Dorsolateral prefrontal cortex (tissue), 122 donors: ENCODE measurements at places on chromosomes 2 and 18.

GRCh38 chr18:52087140-52087539, 252.9 kb upstream of the DCC start:
- no peak for DNase-seq

DNA sequence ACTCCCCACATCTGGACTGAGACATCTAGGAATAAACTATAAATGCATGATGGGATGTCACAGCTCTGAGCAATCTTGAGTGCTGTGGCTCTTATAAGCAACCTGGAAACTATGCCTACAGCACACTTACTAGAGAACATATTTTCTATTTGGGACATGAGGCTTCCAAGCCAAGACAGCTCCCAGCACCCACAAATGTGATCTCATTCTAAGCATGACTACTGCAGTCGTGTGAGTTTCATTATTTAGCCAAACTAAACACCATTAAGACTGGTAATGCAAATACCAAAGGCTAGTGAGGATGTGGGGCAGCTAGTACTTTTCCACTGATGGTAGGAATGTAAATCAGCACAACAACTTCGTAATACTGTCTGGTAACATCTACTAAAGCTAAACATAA, 72.5 kb downstream of the RTTN start:
- DNase-seq: no peak

DNA sequence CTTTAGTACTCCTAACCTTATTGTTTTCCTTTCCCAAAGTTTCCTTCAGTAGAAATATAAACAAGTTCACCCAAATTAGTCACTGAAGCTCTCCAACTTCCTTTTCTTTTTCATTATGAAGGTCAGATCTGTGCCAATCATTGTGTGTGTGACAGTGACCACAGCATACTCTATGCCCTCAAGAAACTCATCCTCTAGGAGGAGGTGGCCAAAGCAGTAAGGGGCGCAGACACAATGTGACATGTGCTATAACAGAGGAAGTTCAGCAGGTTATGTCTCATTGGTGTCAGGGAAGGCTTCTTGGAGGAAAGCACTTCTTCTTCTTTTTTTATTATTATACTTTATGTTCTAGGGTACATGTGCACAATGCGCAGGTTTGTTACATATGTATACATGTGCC, 60.0 kb upstream of the PSME4 start:
- DNase-seq: no peak

- DNase-seq: no peak
These were observed 97.8 kb upstream of the CELF4 start for GRCh38 chr18:37663446-37663845.

DNA sequence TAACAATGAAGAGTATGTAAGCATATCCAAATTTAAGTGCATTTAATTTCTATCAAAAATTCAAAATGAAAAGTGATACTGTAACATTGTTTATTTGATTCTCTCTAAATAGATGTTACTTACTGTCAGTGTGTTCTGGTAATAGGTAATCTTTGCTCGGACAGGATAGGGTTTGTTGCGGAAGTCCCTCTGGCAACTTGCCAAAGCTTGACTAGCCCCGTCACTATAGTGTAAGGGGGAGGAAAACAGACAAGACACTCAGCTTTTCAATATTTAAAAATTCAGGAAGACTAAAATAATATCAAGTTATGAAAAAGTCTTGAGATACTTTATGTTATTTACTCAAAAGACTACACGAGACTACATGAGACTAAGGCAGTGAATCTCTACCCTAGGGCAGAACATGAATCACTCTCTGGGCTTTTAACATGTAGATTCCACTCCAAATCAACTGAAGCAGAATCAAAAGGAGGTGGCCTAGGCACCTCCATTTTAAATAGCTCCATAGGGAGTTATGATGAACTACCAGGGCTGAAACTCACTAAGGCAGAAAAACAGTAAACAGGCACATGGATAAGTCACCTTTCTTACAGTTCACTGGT, 5.9 kb downstream of the LMAN1 start:
- DNase-seq: no peak

DNA sequence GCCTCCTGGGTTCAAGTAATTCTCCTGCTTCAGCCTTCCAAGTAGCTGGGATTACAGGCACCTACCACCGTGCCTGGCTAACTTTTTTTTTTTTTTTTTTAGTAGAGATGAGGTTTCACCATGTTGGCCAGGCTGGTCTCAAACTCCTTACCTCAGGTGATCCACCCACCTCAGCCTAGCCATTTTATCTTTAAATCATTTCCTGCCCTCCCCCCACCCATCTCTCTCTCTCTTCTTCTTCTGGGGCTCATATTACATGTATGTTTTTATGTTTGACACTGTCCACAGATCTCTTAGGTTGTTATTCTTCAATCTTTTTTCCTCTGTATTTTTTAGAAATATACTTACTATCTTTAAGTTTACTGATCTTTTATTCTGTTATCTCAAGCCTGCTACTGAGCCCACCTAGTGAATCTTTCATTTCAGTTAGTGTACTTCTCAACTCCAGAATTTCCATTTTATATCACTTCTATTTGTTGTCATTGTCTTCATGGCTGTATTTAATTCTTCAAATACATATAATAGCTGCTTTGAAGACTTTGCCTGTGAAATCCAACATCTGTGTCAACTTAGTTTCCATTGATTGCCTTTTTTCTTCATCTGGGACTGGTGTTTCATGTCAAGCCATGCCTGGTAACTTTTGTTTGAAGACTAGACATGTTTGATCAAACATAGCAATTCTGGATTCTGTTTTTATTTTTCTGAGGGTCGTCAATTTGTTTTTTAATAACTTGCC, 16.2 kb downstream of the PLB1 start:
- no peak for DNase-seq

- DNase-seq: no peak
These were observed 67.5 kb downstream of the CSRNP3 start for GRCh38 chr2:165536851-165537499.
